ENCODE measurements at places on chromosomes 2 and 18. TPM values are rescaled to one million over a fixed set of nuclear protein-coding genes. Genes with fewer than 3 reads are reported as not detected.

Gene LAMA1
- polyA plus RNA-seq: 1.2 TPM

Gene SLC20A1
- polyA plus RNA-seq: 26.8 TPM

Gene MOGAT1
- not detected for polyA plus RNA-seq

Gene SALL3
- not detected for polyA plus RNA-seq

Gene ADAM23
- polyA plus RNA-seq: 16.1 TPM

Gene PLB1
- polyA plus RNA-seq: 2.0 TPM

- DNase-seq: no peak
These were observed 90.2 kb upstream of the TMEM18 start for GRCh38 chr2:767440-767839.

DNA sequence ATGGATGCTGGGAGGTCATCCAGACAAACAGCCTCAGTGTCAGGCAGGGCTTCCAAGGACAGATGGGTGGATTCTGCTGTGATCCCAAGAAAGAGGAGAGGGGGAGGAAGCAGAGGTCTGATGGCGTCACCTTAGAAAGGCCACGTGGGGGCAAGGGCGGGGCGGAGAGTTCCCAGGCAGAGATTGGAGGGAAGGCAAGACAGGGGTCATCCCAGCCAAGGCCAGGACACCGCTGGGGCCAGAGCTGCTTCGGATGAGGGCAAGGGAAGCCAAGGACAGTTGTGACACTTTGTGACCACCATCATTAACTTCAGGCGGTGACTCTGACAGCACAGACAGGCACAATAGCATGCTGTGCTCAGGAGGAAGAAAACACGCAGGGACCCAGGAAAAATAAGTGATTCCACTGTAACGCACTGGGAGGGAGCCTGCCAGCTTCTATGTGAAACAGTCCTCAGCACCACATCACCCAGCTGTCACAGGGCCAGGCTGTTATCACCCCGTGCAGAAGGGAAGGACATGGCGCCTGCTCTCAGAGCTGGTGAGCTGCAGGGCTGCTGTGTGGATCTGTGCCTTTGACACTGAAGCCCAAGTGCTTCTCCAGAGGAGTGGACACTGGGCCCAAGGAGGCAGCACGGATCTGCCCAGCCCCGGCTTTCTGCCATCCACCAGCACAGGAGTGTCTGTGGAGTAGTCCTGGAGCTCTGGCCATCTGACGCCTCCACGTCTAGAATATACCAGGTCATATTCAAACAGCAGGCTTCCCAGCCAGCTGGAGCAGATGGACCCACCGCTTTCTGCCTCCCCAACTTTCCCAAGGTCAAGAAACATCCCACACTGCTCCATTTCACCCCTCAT is 204.1 kb downstream of the NDUFA10 start:
- no peak for DNase-seq

- no peak for DNase-seq
These were observed 88.9 kb downstream of the TMEM185B start for GRCh38 chr2:120134263-120134662.

GRCh38 chr18:59553273-59553870 is 143.9 kb downstream of the CCBE1 start:
- no peak for DNase-seq

GRCh38 chr2:194962254-194962653 is 694.8 kb upstream of the SLC39A10 start:
- DNase-seq: no peak

DNA sequence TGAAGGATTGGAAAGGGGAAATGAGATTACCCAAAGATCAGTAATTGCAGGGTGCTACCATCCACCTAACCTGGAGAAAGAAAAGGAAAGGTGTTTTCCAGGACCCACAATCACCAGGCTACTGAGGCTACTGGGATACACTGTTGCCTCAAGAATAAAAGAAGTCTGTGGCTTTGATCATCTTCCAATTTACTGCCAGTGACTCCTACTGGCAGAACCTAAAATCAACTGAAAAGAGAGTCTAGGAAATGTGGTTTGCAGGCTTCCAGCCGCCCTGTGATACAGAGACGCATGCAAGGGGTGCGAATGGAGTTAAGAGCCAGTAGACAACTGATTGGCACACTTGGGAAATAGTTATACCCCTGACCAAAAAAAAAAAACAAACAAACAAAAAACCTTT is 16.6 kb upstream of the TTL start:
- DNase-seq: no peak

- no peak for DNase-seq
These were observed 101.4 kb upstream of the RASGRP3 start for GRCh38 chr2:33375054-33375453.

- no peak for DNase-seq
These were observed 31.3 kb upstream of the MLPH start for GRCh38 chr2:237455764-237456163.

GRCh38 chr2:240662681-240663080 is 20.0 kb downstream of the AQP12B start:
- no peak for DNase-seq

DNA sequence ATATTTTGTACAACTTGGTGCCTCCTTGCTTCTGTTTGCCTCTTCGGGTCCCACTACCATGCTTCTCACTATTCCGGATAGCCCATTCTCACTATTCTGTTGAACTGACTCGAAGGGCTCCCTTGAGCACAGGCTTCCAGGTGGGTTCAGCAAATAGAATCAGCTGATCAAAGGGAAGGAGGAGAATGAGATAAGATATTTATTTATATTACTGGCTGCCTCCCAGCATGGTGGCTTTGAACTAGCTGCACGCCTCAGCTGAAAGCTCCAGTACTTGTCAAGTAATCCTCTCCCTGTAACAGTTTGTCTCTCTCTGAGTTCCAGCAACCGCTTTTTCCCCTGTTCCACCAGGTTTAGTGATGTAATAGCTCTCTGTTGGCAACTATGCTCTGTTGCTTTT is 187.8 kb upstream of the HNRNPA3 start:
- DNase-seq: no peak

DNA sequence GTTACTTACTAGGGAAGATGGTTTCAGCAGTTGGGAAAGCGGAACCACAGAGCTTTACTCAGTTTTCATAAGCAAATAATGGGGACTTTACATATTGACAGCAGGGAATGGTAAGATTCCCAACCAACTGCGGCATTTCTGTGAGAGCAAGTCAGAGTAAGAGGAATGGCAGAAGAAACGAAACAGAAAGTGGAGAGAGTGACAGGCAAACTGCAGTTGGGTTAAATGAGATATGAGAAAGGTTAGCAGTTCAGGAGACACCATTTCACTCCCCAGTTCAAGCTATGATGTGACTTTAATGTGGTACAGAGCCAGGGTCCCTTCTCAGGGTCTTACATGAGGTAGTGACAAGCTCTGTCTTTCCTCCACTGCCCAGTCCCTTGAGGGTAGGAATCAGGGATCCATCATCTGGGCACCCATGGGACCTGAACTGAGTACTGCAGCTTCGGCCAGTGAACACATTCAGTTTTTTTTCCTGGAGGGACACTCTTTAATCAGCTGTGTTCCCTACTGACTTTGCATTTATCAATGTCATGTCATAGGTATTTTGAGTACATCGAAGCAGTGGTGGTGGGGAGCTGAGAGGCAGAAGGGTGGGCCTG is 33.0 kb upstream of the GREB1 start:
- DNase-seq: no peak

DNA sequence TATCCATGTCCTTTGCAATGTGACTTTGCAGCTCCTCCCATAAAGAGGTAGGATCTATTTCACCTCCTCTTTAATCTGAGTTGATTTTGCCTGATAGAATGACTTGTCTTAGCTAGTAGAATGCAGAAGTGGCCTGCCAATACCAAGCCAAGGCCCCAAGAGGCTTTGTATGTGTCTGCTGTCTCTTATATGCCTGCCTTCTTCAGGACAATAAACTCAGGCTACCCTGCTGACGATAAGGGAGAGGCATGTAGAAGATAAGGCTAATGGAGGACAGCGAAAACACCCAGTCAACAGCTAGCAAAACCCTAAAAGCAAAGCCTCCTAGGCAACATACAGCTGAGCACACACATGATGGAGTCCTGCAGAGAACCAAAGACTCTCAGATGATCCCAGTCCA is 1.8 kb upstream of the ZC3H8 start:
- DNase-seq: no peak

GRCh38 chr2:222082201-222082600 is 216.6 kb downstream of the PAX3 start:
- DNase-seq: peak; percentile 19

DNA sequence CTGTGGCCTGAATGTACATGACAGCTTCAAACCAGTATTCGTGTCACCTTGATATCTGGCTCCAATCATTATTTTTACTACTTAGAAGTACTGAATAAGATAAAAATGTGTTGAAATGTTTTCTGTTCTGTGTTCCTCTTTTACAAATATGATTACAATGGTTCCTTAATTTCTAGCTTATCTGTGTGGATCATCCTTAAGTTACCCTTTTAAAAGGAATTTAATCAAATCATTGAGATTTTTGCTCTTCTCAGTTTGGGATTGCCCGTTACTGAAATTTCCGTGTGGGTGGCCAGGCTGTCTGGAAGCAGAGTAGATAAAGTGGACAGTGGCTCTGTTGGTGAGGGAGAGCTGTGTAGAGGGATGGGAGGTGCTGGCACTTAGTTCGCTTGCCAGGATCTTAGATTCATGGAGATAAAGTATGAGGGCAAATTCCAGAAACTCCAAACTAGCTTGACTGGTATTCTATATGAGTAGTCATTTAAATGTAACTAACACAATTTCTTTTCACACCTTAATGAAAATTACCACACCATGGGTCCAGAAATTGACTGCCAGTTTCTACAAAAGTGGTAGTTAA is 27.4 kb upstream of the SAG start:
- no peak for DNase-seq

- no peak for DNase-seq
These were observed 55.8 kb upstream of the MGAT5 start for GRCh38 chr2:134198006-134198634.

GRCh38 chr2:104118889-104119288 is 735.0 kb upstream of the POU3F3 start:
- DNase-seq: no peak

GRCh38 chr2:3007135-3007534 is 370.5 kb downstream of the EIPR1 start:
- DNase-seq: no peak

- DNase-seq: peak; percentile 89
These were observed 81.5 kb downstream of the CHRNA1 start for GRCh38 chr2:174682578-174683391.

GRCh38 chr2:61470965-61471904 is at the start of gene USP34:
Gene USP34, minus strand, starts transcription at chr2:61471087. Its CDS starts 395 bp downstream, at chr2:61470692.
- DNase-seq: peak; percentile 99

DNA sequence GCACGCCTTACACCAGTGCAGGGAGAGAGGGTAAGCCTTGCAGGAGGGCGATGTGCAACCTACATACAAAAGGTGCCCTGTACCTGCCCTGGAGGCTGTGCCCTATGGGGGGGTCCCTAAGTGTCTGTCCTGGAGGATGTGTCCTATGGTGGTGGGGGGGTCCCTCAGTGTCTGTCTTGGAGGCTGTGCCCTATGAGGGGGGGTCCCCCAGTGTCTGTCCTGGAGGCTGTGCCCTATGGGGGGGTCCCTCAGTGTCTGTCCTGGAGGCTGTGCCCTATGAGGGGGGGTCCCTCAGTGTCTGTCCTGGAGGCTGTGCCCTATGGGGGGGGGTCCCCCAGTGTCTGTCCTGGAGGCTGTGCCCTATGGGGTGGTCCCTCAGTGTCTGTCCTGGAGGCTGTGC is 216.6 kb downstream of the HDAC4 start:
- no peak for DNase-seq

GRCh38 chr2:233707940-233708644 is 4.6 kb upstream of the UGT1A5 start:
- DNase-seq: no peak

GRCh38 chr2:39469807-39470206 is 32.7 kb upstream of the MAP4K3 start:
- DNase-seq: peak; percentile 61

- no peak for DNase-seq
These were observed 4.5 kb upstream of the CYP27A1 start for GRCh38 chr2:218777276-218777990.

DNA sequence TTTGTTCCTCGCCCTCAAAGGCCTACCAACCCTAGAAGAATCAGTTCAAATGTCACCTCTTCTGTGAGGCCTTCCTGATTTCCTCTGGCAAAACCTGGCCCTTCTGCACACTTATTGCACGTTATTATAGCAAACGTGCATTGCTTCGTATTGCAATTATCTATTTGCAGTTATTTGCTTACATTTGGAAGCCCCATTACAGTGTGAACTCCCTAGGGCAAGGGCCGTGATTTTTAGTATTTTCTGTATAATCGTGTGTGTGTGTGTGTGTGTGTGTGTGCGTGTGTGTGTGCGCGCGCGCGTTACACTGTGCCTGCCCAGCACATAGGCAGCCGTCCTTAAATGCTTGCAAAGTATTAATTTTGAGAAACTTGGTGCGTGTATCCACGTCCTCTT is 460 bp upstream of the SEMA4F start:
- DNase-seq: no peak

DNA sequence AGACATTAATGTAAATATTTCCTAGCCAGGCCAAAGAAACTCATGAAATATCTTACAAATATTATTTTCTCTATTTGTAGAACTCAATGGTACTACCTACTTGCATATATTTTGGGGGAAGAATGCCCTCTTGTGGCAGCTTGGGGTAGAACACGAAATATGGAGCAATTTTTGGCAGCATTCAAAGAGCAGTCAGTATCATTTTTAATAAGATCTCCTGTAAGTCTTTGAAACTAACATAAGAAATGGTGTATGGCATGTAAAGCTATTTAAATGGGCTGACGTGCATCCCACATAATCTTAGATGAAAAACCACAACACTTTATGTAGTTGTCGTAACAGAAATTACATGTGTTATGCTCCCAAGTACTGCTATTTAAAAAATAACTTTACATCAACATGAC is 62.3 kb upstream of the CCDC195 start:
- peak; percentile 78 for DNase-seq

GRCh38 chr18:42574871-42575270 is 540.6 kb downstream of the RIT2 start:
- no peak for DNase-seq

DNA sequence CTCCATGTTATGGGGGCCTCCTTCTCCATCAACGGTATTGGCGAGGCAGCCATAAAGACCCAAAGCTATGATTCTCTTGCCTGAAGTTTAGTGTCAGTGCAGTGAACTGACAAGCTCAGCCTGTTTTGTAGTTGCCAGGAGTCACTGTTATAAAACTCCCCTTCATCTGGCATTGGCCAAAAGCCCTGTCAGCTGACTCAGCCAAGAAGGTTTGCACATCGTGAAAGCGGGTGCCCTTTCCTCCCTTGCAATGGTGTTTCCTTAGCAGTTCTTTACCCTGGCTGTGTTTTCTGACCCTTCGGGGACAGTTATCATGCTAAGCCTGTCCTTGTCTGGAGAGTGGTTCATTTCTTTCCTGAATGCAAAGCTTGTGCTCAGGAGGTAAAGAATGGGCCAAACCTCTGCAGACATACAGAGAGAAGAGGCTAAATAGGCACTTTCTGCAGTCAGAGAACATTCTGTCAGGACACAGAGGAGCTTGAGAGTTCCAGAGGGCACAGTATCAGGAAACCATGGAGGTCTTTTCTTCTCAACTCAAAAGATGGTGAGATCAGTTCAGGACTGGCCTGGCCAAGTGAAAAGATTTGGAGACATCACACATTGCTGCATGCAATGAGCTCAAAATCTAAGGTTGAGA is 414.2 kb downstream of the ZNF521 start:
- DNase-seq: no peak

All from muscle of leg (tissue), 16 donors.